Activated T-cell treated with anti-CD3 and anti-CD28 coated beads for 24 hours (primary cell): ENCODE measurements at places on chromosomes 11 and 22.
A peak's percentile ranks its signal among the peaks of the same experiment; 100 is the strongest.

DNA sequence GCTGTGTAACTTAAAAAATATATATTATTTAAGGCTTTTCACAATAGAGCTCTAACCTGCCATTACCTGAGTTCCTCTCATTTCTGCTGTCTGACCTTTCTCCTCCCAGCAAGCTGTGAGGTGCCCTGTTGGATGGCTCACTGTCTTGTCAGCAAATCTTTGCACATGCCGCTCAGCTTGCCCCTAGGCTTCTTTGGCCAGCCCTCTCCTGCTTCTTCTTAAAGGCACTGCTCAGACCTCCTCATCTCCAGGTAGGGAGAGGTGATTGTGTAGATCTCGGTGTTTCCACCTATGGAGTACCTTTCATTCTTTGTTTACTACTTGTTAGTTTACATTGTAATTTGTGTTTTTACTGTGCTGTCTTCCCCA is 96.5 kb downstream of the EXT2 start:
- no peak for DNase-seq

GRCh38 chr11:119320240-119320775 is 3.4 kb upstream of the MCAM start:
- DNase-seq = no peak

GRCh38 chr11:116640641-116641402 is 132.0 kb downstream of the BUD13 start:
- no peak for DNase-seq

GRCh38 chr11:32302826-32303225 is 132.5 kb downstream of the WT1 start:
- no peak for DNase-seq

DNA sequence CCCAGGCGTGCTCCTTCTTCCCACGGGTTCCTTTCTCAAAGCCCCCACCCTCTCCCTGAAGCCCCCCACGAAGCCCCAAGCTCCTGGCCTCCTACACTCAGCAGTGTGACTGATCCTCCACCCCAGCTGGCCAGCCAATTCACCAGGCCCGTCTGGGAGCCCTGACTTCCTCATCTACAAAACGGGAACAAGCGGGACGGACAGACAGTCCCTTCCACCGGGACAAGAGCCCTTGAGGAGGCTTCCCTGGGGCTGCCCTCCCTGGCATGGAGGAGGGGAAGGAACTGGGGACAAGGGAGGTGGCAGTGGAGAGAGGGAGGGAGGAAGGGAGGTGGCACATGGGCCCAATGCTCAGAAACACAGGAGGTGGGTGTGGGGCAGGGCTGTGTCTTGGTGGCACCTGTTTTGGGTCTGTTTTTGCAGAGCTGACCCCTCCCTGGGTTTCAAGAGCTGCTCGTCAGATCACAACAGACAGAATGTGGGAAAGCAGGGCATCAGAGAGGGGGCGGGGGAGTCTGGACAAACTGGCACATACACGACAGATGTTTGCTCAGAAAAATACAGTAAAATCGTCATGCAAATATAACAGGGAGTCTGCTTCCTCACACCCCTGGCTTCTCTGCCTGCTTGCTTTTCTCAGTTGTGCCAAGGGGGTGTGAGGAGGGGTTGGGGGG is 56.8 kb downstream of the ELFN2 start:
- DNase-seq = no peak

DNA sequence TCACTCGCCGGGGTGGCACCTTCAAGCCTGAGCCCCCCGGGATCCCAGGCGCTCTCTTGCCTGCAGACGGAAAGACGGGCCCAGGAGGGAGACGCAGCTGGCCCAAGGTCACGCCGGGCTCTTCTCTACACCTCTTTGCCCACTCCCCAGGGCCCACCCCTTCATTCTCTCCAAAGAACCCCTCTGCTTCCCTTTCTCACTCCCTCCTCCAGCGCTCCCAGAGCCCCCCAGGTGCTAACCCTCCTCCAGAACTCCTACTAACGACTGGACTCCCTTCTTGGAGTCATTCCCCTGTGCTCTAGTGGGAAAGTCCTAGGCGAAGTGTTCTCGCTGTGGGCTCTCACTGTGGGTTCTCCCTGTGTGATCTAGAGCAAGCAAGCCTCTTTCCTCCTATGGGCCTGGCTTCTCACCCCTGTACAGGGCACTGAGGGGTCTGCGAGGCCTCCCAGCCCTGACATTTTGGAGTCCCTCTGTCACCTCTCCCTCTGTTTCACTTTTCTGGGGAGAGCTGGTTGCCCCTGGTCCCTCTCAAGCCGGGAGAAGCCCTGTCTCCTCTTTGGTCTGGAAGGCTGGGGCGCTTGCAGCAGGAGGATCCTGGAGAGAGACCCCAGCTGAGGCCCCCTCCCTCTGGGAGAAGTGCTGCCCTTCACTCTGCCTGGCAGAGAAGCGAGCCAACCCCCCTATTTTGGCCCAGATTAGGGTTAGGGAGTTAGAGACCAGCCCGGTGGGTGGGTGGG is 858 bp downstream of the OAF start:
- no peak for DNase-seq

DNA sequence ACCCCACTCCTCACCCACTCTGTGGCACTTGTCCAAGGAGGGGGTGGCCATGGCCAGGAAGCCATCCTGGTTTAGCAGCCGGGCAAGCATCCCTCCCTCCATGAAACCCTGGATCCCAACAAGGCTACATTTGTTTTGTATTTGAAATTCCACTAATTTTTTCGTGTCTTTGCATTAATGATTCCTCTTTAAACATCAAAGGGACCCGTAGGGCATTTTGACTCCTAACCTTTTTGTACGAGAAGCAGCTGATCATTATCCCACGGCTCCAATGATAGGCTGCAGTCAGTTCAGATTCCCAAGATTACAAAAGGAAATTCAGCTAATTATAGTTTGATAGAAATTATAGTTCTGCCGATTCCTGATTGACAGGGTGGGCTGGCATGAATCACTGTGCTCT is 10.7 kb downstream of the MYEOV start:
- no peak for DNase-seq

GRCh38 chr11:2295971-2296912 is 5.5 kb downstream of the C11orf21 start:
- no peak for DNase-seq

DNA sequence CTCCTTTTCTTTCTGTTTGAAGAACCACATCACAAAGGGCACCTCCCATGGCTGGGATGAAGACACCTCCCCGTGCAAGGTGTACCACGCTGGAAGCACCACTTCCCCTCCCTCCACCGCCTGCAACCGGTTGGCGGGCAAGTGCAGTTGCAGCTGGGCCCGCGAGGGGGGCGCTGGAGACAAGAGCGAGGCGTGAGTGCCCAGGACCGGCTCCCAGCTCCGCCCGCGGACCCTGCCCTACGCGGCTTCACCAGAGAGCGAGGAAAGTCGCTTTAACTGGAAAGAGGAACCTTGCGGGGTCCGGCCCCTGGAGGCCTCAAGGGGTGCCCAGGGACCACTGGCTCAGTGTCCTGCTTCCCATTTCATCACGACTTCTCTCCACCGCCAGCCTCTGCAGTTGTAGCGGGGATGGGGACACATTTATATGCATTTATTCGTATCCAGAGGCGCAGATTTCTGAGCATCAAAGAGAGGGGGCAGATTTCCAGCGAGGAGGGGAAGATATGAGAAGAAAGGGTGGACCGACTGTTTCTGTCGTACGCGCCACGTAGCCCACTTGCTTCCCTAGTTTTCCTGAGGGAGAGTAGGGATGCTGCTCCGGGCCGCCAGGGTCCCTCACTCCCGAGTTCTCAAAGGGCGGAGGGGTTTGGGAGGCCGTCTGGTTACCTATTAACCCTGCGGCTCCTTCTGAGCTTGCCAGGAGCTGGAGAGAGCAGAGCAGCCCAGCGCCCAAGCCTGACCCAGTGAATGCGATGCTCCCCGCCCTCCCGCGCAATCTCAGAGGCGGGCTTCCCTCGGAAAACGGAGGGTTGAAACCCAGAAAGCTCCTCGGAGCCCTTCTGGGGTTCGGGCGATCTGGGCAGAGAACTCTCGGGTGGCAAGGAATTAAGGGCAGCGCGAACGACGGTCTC is 3.5 kb downstream of the ESAM start:
- peak; percentile 55 for DNase-seq

GRCh38 chr11:115365907-115366306 is 138.3 kb downstream of the CADM1 start:
- no peak for DNase-seq

- DNase-seq = no peak
Observed at GRCh38 chr11:73662445-73663157, 16.2 kb downstream of the PLEKHB1 start.

DNA sequence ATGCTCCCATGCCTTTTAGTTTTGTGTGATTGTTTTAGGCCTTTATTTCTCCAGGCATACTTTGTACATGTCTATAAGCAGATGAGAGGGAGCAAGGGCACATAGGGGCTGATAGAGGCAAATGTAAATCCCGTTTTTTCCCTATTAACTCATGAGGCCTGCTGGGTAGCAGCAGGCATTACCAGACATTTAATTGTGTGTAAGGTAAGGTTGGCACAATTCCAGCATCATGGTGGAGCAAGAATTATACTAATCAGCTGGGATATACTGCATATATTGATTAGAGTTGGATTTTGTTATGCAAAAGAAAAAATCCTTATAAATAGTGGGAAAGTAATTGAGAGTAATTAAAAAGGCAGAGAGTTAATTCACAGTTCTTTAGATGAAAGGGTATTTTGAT is 12.2 kb downstream of the FAT3 start:
- no peak for DNase-seq

GRCh38 chr22:19843107-19843856 is 11.4 kb downstream of the GNB1L start:
- no peak for DNase-seq

GRCh38 chr11:127110542-127110941 is 110.0 kb upstream of the KIRREL3 start:
- no peak for DNase-seq

DNA sequence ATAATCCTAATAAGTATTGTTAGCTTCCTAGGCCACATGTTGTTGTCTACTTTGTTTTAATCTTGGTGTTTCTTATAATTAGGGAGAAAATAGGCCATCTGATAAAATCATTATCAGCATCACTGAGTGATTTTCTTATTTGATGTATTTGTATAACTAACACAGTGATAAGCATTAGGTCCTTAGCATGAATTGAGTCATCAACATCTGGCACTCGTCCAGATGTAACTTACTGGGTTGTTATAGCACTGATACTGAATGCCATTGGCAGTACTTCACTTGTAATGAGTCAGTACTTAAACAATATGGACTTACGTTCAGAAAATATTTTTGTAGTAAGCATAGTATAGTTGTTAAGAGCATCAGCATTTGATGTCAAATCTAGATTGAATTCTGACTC is 16.2 kb downstream of the API5 start:
- no peak for DNase-seq

GRCh38 chr22:36027935-36028645 is 534 bp downstream of the RBFOX2 start:
- no peak for DNase-seq

- DNase-seq = no peak
Observed at GRCh38 chr11:61332281-61332796, 566 bp downstream of the DDB1 start.

DNA sequence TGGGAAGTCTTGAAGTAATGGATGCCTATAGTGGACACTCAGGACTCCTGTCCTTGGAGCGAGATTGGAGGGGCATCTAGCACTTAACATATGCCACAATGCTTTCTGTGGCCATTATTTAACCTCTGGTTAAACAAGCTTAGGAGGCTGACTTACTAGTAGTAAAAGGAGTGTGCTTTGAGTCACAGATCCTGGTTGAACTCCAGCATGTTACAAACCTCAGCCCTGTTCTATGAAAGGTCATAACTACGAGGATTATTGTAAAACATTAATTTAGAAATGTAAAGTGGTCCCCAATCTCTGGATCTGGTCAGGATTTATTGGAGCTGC is 1.1 kb upstream of the LBHD1 start:
- no peak for DNase-seq

DNA sequence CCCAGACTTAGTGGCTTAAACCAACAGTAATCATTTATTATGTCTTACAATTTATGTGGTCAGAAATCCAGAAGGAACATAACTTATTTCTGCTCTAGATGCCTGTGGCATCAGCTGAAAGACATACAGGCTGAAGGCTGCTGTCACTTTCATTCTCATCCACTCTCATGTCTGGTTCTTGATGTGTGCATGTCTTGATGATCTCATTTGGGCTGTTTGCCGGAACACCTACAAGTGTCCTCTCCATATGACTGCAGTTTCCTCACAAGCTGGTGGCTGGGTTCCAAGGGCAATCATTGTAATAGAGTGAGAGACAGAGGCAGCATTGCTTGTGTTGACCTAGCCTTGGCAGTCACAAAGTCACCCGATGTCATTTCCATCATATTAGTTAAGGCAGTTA is 1375.9 kb upstream of the RAG2 start:
- no peak for DNase-seq

GRCh38 chr22:27314276-27314807 is 487.2 kb downstream of the MN1 start:
- DNase-seq = no peak

GRCh38 chr11:62501432-62501891 is 45.1 kb downstream of the AHNAK start:
- no peak for DNase-seq

DNA sequence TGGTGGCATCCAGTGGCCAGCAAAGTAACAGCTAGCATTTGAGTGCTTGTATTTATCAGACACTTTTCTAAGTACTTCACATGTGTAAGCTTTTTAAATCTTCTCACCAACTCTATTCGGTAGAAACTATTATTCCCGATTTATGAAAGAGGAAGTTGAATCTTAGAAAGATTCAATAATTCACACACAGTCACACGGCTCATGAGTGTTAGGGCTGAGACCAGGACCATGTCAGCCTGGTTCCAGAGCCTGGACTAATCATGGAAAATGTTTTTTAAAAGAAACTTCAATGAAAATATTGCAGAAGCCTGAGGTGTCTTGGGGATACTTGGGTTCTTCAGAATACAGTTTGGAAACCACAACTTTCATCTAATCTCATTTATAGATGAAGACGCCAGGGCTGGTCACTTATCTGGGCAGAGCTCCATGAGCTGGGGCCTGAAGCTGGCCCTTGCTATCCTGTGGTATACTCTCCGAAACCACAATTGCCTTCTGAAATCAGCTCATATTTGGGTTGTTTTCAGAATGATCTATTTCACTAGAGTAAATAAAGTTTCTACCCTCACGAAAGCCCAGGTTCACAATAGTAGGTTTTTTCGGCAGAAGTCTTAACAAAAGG is 4.3 kb upstream of the CRTAM start:
- no peak for DNase-seq

DNA sequence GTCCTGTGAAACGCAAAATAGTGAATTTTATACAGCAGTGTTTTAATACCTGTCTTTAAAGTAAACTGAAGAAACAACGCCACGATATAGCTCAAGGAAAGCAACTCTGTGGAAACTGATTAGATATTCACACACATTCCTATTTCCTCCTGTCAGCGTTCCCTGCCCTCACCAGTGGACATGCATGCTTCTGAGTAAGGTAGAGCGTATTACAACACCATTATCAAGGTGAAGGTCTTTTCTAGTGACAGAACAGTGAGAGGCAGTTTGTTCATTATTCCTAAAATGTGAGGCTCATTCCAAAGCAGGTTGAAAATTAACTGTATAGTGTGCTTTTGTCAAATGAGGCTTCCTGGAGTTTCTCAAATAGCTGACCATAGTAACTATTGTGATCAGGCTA is 153.1 kb downstream of the DDX10 start:
- DNase-seq = no peak

GRCh38 chr22:47001288-47001687 is 238.8 kb downstream of the TBC1D22A start:
- no peak for DNase-seq

GRCh38 chr22:19877626-19878339 is 23.1 kb upstream of the GNB1L start:
- DNase-seq = no peak

- DNase-seq = no peak
Observed at GRCh38 chr11:117195258-117195657, 3.9 kb upstream of the TAGLN start.
